Stimulated activated CD8-positive, alpha-beta memory T cell treated with anti-CD3 and anti-CD28 coated beads, Interleukin-7, amount 100 ng/mL, for 48 hours (primary cell): ENCODE measurements at places on chromosomes 2 and 18.

- no peak for DNase-seq
Observed at GRCh38 chr2:54741250-54741649, 17.8 kb downstream of the EML6 start.

GRCh38 chr2:105125920-105126319 lies 88.1 kb downstream of the MRPS9 start:
- no peak for DNase-seq

DNA sequence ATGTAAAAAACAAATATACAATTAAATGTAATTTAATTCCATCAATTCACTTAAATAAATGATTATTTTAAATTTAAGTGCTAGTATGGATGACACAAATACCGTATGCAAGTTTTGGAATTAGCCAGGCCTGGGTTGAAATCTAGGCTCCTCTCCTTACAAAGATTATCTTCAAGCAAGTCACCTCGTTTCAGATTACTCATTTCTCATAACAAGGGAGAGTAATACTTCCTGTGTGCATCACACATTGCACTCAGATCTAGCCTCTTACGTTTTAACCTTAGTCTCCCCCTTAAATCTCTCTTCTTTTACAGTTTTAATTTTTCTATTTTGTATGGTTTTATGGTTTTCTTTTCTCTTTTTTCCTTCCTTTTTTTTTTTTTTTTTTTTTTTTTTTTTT lies 1475.9 kb upstream of the NXPH2 start:
- no peak for DNase-seq

GRCh38 chr2:97918818-97919217 lies 76.9 kb downstream of the TMEM131 start:
- no peak for DNase-seq

DNA sequence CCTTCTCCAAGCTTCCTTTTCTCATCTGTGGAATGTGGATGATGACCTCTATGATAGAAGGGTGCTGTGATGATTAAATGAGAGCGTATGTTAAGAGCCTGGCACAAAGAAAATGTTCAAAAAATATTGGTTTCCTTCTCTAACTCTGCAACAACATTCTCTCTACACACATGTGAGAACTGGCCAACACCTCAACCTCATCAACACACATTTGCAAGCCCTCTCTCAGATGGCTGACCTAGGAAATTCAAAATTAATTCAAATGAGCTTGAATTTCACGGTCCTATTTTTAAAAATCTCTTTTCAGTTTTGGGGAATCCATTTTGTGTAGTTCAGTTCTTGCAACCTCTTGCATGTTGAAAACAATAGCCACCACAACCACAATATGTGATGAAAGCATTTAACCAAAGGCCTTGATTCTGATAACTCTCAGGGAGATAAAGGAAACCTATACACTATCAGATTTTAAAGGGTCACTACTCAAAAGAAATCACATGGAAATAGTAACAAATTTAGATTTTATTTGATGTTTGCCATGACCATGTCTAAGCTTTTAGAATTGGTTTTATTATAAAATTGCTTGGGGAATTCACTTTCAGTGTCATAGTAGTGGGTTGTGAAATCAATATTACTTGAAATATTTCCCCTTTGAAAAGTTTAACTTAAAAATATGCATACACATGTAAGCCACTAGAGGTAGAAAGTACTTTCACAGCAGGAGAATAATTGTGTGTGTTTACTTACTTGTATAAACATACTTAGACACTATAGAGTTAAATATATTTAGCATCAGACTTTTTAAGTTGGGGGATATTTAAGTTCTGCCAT lies 16.6 kb upstream of the NABP1 start:
- no peak for DNase-seq

DNA sequence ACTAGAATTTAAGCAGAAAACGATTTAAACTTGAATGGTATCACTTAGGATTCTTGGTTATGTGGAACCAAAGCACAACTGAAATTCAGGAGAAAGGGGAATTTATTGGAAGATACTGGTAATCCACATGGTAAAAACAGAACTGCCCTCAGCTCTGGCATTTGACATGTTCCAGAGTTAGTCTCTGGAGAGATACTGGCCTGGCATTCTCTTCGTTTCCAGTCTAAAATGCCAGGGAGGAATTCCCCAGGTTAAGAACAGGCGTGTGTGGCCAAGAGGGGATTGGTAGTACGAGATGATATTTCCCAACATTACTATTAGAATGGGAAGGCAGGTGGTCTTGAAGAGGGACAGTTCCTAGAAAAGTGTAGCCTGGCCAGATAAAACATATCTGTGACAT lies 68.5 kb upstream of the TXNDC2 start:
- no peak for DNase-seq

DNA sequence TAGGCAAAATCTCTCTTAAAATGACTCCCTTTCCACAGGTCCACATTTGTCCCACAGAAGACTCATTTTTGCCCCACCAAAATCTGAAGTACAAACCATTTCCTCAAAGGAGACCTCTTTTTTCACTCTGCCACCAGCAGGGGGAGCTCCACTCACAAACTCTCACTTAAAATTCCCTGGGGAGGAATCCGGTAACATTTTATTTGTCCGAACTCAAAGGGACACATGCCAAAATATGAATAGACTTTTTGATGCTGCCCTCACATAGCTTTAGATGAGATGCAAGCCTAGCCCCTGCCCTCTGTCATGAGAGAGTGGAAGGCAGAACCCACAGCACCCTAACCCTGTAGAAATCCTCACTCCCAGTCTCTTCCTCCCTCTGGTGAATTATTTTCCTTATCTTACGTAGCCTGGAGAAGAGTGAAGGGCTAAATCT lies 57.1 kb downstream of the RMDN2 start:
- DNase-seq = peak; percentile 7

DNA sequence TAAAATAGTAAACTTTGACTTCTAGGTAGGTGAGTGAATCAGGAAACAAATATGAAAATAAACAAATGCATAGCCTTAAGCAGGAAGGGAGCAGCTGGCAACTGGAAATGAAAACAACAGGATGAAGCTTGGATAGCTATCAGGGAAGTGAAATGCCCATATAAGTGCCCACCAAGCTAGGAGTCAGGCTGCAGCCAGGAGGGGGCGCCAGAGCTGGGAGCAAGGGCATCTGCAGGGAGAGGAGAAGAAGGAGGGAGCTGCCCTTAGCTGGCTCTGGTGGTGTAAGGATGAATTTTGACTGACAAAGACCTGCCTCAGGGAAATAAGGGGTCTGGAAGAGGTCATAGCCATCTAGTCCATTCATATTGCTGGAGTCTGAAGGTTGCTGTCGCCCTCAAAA lies 298.3 kb downstream of the TDRD15 start:
- DNase-seq = no peak

- DNase-seq = no peak
Observed at GRCh38 chr2:11396467-11397445, 52.3 kb upstream of the ROCK2 start.

DNA sequence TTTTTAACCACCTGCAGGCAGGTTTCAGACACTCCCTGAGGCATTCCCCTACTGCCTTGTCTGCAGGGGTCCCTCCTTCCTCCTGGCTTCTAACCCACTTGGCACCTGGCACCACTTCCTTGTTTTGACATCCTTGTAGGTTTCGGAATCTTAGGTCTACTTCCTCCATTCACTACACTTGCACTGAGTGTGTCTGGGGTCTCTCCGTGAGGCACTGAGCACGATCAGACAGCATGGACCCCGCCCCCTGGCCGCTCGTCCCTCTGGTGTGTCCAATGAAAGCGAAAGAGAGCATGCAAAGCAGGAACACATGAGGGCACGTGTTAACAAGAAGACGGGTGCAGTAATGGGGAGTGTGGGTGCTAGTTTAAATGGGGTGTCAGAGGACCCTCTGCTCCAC lies 63.8 kb downstream of the HAUS1 start:
- DNase-seq = no peak
